ENCODE measurements at places on chromosomes 11 and 22.
A peak's percentile ranks its signal among the peaks of the same experiment; 100 is the strongest.

DNA sequence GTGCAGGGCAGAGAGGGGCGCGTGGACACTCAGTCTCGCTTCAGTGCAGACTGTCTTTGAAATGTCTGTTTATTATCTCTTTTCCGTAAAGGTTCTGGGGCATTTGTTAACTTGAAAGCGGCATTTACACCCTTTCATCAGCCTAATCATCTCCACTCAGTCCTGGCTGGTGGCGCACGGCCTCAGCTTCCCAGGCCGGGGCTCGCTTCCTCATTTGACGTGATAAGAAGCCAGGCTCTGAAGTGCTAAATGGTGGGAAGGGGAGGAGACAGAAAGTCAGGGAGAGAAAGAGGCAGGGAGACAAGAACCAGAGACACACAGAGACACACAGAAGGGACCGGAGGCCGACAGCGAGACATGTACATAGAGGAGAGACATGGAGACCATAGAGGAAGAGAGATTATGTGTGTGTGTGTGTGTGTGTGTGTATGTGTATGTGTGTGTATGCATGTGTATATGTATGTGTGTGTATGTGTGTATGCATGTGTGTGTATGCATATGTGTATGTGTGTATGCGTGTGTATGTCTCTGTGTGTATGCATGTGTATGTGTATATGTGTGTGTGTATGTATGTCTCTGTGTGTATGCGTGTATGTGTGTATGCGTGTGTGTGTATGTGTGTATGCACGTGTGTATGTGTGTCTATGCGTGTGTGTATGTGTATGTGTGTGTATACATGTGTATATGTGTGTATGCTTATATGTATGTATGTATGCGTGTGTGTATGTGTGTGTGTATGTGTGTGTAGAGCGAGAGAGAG, 101.5 kb downstream of the ST3GAL4 start:
- no peak for DNase-seq

- no peak for DNase-seq
These were observed 6.1 kb upstream of the WBP2NL start for GRCh38 chr22:41992496-41992895.

DNA sequence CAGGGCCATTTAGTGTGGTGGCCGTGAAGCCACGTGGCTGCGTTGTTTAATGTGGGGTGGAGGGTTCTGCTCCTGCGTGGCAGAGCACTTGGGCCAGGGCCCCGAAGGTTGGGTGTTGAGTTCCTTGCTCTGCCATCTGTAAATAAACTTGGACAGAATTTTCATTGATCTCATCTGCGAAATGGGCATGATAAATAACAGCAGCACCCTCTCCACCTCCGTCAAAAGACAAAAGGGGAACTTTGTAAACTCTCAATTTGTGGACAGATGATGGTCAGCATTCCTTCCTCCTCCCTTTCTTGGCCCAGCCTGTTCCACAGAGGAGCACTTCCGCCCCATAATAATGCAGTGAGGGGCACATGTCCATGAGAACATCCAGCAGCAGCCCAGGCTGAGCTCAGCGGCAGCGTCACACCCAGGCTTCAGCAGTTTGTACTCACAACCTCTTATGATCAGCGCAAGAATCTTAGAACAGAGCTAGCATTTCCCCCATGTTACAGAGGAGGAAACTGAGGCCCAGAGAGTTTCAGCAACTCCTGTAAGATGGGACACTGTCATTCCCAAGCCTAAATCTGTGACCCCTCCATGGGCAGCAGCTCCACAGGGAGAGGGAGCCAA, 874.5 kb downstream of the BRD1 start:
- DNase-seq: no peak

- no peak for DNase-seq
These were observed 114.5 kb upstream of the TTC12 start for GRCh38 chr11:113199866-113200265.

- DNase-seq: peak; percentile 58
These were observed 11.6 kb downstream of the TCIRG1 start for GRCh38 chr11:68050371-68050841.

- no peak for DNase-seq
These were observed 18.2 kb upstream of the ARRB1 start for GRCh38 chr11:75369560-75370255.

- DNase-seq: no peak
These were observed 171.1 kb upstream of the SEZ6L start for GRCh38 chr22:25997886-25998775.

GRCh38 chr11:62071408-62071807, 52.4 kb upstream of the INCENP start:
- no peak for DNase-seq

GRCh38 chr22:31329029-31329428, 17.1 kb downstream of the PATZ1 start:
- DNase-seq: no peak

DNA sequence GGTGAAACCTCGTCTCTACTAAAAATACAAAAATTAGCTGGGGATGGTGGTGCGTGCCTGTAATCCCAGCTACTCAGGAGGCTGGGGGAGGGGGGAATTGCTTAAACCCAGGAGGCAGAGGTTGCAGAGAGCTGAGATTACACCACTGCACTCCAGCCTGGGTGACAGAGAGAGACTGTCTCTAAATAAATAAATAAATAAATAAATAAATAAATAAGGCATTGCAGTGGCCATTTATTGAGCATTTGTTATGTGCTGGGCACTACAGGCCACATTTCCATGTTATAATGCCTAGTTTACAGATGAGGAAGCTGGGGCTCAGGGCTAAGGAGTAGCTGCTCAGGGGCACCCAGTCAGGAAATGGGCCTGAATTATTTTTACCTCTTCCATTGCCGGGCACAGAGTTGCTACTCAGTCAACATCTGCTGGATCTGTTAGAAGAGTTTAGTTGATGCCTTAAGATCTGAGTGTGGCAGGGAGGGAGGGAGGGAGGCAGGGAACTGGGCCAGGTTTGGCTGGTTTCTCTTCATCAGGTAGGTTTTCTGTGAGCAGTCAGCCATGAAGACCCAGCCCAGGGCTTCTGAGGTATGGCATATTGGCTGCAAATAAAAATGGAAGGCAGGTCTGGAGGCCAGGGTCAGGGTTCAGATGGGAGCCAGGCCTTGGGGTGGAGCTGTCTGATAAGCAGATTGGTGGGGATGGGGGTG, 5.6 kb downstream of the PVALB start:
- DNase-seq: no peak

DNA sequence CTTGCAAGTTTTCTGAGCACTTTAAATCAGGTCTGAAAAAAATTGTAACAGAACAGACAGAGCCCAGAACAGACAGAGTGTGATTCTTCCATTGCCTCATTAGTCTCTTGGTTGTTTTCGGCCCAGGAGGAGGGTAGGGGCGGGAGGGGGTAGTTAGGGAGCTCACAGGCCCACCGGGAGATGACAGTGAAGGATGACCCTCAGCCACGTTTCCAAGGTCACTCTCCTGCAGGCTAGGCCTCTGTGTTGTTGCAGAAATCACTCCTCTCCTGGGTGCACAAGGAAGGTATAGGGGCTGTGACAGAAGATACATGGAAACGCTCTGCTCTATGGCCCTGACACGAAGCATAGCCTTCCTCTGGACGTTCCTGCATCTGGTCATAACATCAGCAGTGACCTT, 69.3 kb downstream of the ABTB2 start:
- no peak for DNase-seq
